ENCODE measurements at places on chromosomes 3 and 15.

- no peak for DNase-seq
These were observed 143.1 kb downstream of the MYLK start for GRCh38 chr3:123741041-123741511.

GRCh38 chr3:43759297-43759782 lies 68.6 kb downstream of the ABHD5 start:
- DNase-seq: no peak

DNA sequence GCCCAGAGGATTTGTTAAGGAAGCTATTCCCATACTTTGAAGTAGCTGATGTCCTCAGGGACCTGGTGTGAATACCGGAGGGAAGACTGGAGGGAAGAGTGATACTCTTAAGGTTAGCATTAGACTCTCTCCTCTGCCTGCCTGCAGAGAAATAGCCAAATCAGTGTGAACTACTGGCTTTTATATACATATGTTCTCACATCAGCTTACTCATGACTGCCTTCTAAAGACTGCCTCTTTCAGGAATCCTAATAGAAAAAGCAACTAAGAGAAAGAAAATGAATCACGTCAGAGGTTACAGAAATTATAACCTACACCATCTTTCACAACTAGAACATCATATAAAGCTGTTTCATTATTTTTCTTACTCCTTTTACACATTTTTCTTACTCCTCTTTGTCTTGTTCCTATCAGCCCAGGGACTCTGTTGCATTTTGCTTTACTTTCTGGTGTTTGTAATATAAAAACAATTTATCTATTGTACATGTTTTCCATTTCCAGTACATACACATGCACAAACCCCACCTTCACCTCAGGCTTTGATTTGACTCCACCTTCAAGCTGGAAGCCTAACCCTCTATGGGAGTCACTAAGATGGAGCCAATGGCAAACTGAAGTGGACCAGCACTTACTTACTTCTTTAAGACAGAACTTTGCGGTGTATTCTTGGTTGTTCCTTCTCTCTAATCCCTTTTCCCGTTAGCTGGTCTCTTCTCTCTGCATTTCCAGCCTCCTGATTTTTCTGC lies 257.7 kb upstream of the UBE2E1 start:
- DNase-seq: no peak

GRCh38 chr3:126510308-126510910 lies 7.2 kb downstream of the UROC1 start:
- no peak for DNase-seq

GRCh38 chr3:100175637-100176280 lies 61.5 kb upstream of the FILIP1L start:
- no peak for DNase-seq

DNA sequence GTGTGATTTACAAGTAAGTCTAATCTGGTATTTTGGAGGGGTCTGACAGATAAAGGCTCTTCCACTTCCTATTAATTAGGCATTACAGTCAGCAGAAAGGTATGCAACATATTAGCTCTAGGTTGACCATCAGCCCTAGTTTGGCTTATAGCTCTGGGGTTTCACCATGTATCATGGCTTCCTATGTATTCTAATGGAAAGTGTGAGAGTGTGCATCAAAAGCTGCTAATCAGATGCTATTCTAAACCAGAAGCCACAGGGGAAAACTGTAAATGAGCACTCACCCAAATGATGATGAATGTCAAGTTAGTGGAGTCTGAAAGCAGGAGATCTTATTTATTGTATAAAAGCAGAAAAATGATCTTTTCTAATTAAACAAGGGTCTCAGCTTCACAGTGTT lies 149.2 kb upstream of the MITF start:
- no peak for DNase-seq

- no peak for DNase-seq
These were observed 121.6 kb upstream of the EIF1B start for GRCh38 chr3:40187945-40188344.

- peak; percentile 18 for DNase-seq
These were observed 107.5 kb upstream of the CHRM5 start for GRCh38 chr15:33860754-33861153.

DNA sequence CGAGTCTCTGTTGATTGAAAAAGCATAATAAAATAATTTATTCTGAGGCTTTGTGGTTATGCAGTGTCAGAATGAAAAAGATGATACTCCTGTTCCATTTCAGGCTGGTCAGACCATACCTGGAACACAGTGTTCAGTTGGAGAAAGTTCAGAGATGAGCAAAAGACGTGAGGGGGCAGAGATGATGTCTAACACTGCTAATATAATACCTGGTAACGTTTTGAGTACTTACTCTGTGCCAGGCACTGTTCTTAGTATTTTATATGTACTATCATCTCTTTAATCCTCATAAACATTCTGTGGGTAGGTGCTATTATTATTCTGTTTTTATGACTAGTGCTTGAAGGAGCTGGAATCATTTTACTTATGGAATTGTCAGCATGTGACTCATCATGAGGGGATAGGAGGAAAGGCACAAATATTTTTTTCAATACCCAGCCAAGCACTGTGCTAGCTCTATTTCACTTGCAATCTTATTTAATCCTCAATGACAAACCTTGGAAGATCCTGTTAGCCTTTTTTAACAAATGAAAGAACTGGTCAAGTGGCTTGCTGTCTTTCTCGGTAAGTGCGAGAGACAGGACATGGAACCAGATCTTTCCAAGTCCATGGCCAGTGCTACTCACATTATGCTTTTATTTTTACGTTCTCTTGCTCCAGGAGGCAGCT lies 31.8 kb downstream of the IQGAP1 start:
- DNase-seq: peak; percentile 82

DNA sequence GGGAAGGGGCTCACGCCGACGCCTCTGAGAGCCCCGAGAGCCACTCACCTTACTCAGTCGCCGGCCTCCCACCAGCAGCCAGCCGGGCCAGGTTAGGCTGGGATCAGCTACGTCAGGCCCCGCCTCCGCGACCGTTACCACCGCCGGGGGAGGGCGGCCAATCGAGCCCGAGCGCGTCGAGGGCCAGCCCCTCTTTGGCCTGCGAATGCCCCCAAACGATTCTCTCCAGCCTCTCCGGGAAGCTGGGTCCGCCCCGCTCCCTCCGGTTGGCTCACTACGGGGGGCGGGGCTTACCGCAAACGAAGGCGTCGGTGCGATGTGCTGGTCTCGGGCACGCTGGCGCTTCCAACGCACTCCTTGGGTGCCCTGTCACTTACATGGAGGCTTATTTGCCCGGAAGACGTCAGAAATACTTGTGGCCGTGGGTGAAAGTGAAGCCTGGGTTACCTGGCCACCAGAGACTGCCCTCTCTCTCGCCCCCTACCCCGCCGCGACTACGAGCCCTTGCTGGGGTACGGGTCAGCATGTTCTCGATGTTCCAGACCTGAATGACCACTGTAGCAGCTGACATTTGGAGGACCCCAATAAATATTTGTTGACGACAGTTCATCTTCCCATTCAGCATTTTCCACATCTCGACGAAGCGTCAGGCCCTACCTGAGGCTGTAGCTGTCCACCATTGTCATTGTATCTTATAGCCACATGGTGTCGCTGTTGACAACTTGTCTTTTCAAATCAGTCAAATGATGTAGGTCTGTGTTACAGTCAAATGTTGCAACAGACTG lies at the start of gene CEP70:
Gene CEP70, minus strand, starts transcription at position 111 of the 785 bp plus-strand sequence. CDS start 21,333 bp downstream, outside the sequence.
- peak; percentile 81 for DNase-seq

DNA sequence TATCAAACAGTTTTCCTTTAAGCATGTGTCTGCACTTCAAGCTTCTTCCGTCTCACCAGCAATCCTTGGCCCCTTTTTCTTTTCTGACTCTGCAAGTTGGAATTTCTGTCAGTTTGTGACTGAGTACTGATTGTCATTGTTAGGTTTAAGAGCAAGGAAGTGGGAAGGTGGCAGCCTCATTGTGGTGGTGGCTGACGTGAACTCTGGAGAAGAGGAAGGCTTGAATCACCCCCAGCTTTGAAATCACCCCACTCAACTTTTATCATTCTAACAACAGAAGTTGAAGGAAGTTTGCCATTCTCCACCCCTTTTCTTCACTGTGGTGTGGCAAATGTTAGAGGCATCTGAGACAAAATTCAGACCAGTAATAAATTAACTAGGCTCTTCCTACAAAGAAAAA lies 231.6 kb upstream of the AGTR1 start:
- DNase-seq: peak; percentile 15

DNA sequence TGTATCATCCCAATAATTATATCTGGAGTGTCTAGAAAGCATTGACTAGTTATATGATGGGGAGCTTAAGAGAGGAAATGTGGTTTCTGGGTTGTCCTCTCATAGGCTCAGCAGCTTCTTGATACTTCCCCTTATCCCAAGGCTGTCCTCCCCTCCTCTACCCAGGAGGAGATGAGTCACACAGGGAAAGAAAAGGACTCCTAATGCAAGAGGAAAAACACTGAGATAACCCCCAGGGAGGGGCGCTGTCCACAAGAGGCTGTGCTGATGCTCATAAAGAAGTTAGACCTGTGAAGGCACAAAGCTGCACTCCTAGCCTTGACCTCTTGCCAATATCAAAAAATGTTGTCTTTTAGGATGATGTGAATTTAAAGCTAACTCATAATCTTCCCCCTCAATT lies 28.8 kb upstream of the GYG1 start:
- DNase-seq: peak; percentile 47

- DNase-seq: no peak
These were observed 464 bp downstream of the SOX2 start for GRCh38 chr3:181712226-181712552.

GRCh38 chr3:47482366-47482765 lies 6.6 kb upstream of the SCAP start:
- DNase-seq: no peak

DNA sequence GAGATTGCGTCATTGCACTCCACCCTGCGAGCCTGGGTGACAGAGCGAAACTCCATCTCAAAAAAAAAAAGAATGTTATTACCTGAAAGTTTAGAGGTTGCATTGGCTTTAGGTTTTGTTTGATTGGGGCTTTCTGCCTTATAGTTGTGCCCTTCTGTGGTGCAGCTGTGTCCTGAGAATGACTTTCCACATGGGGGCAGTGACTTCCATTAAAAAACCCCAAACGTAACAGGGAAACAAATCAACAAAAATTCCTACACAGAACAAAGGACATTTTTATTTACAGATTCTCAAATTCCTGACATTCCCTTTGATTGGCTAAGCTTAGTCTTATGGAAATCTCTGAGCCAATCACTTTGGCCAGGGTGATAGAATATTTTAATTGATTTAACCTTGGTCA lies 154.1 kb upstream of the GPR149 start:
- no peak for DNase-seq

DNA sequence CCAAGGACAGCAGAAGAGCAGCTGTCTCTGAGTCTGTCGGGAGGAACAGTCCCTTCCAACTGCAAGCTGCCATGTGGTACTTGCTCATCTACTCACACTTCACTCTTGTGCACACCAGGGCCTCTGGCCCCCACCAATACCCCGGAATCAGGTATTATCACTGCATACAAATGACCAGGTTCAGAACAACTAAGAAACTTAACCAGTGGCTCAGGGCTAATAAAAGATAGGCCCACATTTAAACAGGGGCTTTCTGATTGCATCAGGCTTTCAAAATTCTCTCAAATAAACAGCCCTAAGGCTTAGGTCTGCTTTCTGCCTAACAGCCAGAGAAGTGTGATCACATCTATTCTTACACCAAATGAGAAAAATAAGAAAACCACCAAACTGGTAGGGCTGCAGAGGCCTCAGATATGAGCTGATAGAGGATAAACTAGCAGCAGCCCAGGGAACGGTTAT lies 20.7 kb downstream of the CCDC12 start:
- no peak for DNase-seq

GRCh38 chr3:156477323-156477722 lies 77.6 kb downstream of the SSR3 start:
- DNase-seq: no peak

DNA sequence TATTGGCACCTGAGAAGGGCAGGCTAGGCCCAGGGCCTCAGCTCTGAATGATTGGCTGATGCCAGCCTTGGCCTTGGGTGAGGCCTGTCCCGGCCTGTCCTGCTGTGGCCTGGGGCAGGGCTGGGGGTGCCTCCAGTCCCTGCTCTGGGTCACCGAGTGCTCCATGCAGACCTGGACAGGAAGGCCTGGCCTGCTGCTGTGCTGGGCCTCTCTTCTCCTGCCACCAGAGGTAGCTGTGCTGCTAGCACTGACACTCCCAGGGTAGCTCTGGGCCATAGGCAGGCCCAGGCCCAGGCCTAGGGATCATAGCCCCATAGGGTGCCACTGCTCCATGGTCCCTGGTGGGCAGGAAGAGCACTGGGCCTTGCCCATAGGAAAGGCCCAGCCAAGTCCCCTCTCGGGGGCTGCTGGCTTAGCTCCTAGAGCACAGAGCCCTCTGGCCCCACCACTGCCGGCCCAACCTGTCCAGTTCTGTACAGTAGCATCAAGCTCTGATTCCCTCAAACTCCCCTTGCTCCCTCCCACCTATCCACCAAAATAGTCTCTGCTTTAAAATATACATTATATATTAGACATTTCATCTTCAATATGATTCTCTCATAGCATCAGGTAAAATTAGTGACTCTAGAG lies 18.2 kb downstream of the ABTB1 start:
- peak; percentile 30 for DNase-seq

- no peak for DNase-seq
These were observed 242.3 kb upstream of the ROBO1 start for GRCh38 chr3:80010021-80010571.

DNA sequence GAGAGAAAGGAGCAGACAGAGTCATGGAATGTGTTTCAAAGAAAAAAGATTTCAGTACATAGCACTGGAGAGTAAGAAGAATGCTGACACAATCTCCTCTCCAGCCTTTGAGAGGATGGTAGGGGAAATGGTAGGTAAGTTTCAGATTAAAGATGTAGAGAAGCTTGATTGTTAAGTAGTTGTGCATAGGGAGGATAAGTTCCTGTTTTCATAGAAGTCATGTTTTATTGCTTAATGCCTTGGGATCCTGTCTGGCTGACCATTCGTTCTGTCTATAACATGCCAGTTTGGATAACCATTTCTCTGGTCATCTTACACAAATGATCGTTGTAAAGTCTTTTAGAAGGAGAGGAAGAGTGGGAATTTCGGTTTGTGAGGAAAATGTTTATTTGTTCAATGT lies 95.7 kb upstream of the IGSF10 start:
- DNase-seq: no peak

- no peak for DNase-seq
These were observed 74.5 kb upstream of the C15orf61 start for GRCh38 chr15:67446449-67446848.

DNA sequence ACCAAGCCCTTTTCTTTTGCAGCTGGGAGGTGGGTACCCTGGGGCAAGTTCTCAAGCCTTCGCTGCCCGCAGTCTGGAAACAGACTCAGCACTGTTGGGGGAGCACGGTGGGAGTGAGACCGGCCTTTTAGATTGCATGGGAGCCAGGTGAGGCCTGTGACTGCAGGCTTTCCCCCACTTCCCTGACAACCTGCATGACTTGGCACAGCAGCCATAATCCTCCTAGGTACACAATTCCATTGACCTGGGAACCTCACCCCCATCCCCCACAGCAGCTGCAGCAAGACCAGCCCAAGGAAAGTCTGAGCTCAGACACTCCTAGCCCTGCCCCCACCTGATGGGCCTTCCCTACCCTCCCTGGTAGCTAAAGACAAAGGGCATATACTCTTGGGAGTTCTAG lies 52.2 kb upstream of the CCDC80 start:
- DNase-seq: no peak
